ENCODE measurements at places on chromosomes 7 and 10.

DNA sequence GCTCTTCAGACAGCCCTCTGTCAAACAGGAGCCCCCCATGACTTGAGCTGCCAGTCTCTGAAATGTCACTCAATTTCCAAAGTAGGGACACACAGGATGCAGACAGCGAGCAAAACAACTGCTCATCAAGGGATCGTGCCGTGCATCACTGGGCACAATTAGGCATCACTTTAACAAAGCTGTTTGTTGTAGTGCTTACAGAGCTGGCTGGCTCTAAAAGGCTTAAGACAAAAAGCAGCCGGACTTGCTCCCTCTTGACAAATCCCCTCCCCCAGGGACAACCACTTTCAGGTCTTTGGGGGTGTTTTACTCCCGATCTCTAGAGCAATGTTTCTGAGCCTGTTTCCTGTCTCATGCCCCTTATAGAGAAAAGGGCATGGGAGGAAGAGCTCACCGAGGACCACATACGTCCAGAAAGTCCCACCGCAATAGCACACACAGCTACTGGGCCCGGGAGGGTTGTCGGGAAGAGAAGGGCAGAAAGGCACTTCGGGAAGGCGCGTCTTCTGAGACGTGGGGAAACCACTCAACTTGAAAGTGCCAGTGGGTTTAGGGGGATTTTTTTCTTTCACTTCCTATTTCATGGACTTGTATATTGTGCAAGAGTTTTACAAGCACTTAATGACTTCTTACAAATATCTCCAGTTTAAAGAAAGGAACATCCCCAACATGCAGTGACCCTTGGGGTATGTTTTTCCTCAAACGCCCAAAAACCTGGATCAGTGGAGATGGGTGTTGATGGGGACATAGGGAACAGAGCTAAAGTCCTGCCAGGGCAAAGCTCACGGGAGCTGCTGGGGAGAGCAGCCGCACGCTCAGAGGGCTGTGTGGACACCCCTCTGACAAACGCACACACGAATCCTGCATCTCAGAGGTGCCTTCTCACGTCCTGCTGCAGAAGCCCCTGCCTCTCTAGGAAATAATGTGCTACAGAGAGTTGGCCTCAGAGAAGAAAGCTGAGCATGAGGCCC, 27.1 kb downstream of the LRRC20 start:
- DNase-seq = no peak

DNA sequence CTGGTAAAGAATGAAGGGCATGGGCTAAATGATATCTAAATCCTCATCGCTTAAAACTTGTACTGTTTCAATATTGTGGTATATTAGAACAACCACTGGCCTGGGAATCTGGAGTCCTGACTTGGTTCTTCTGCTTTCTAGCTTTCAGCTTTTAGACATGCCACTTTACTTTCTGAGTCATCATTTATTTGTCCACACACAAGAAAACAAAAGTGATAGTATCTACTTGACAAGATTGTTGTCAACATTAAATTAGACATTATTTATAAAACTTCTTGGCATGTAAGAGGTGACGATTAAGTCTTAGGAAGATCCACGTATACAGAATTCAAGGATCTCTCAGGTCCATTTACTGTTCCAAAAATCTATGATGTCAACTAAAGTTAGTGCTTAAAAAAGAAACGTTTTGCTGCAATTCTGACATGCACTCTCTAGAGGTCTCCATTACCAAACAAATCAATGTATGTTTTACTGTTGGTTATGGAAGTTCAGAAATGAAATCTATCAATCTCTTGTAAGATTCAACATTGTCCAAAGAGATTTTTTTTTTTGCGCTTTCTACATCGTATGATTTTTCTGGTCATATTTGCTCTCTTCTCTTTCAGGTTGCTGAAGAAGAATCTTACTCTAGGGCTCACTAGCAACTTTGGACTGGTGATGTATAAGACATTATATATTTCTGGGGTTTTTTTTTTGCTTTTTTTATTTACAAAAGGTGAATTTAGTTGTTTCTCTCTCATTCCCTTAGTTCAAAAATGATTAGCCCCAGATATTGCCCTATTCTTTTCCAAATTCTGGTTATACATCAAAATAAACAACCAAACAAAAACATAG, 53.6 kb upstream of the DYNC1I1 start:
- peak; percentile 45 for DNase-seq

DNA sequence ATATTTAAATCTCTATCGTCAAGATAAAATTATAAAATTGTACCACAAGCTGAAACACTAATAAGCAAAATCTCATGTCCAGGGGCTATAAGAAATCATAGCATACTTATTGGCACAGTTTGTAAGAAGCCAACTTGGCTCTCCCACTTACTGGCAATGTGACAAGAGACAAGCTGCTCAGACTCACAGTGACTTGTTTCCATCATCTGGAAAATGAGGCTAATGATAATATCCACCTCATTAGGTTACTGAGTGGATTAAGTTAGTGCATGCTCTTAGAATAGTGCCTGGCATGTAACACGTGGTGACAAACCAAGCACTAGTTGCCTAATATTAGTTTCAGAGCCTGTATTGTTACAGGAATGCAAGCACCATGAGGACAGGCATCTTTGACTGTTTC, 234.4 kb downstream of the GLI3 start:
- DNase-seq = no peak

DNA sequence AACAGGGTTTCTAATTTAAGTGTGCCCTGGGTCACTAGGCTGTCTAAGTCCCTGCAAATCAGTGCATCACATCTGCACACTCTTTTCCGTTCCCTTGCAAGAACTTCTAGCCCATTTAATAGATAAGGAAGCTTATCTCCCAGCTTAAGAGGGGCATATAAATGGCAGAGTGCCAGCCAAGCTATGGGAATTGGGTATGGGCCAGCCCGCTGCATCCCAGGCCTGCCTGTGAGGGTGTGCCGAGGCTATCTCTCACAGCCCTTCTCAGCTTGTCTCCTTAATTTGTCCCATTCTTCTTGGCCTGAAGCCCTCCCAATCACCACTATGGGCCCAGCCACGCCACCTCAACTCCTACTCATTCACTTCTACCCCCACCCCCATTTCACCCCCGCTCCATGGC, 14.7 kb downstream of the AQP1 start:
- no peak for DNase-seq

GRCh38 chr7:338295-339061, 48.5 kb downstream of the FOXL3 start:
- no peak for DNase-seq

- DNase-seq = peak; percentile 26
Measured at GRCh38 chr7:74371381-74372341, 82.0 kb upstream of the GTF2IRD1 start.

DNA sequence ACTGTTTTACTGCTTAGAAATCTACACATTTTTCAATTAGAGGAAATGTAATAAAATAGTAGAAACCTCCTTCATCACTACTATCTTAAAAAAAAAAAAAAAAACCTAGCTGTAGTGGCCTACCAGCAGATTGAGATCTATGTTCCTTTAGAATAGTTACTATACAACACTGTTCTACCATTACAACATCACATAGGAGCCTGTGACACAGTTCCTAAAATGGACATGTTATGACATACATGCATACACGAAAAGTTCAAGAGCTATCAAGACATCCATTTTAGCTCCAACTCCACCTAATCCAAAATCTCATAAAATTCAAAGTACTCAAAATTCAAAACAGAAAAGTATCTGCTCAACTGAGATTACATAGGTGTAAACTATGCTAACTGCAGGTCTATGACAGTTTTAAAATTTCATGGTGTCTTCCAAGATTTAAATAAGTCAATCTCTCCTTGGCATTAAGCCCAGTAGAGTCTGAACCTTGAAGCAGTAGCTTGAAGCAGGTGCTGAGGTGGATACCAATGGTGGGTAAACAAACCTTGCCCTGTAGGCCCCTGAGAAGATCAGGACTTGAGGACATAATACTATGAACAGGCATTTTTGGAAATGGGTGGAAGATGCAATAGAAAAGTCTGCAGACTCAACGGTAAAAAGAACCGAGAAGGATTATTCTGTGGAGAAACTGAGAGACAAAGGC, 17.0 kb downstream of the CACUL1 start:
- no peak for DNase-seq

DNA sequence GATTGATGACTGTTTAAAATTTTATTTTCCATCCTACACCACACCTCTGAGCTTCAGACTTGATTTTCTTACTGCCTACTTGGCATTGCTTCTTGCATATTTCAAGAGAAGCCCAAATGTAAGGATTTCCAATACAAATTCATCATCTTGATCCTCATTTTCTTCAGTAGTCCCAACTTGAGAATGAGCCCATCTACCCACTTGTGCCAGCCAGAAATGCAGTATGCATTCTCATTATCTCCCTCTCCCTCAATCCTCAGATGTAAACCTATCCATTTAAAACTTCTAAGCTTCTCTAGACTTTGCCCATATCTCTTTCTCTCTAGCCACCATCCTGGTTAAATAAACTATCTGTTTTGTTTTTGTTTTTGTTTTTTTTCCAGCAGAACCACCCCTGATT, 22.4 kb upstream of the EGFR start:
- DNase-seq = no peak

DNA sequence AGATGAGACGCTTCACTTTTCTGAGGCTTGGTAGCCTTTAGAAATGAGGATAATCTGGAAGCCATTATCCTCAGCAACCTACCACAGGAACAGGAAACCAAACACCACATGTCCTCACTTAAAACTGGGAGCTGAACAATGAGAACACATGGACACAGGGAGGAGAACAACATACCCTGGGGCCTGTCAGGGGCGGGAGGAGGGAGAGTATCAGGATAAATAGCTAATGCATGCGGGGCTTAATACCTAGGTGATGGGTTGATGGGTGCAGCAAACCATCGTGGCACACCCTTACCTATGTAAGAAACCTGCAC, 48.9 kb downstream of the LRGUK start:
- no peak for DNase-seq

DNA sequence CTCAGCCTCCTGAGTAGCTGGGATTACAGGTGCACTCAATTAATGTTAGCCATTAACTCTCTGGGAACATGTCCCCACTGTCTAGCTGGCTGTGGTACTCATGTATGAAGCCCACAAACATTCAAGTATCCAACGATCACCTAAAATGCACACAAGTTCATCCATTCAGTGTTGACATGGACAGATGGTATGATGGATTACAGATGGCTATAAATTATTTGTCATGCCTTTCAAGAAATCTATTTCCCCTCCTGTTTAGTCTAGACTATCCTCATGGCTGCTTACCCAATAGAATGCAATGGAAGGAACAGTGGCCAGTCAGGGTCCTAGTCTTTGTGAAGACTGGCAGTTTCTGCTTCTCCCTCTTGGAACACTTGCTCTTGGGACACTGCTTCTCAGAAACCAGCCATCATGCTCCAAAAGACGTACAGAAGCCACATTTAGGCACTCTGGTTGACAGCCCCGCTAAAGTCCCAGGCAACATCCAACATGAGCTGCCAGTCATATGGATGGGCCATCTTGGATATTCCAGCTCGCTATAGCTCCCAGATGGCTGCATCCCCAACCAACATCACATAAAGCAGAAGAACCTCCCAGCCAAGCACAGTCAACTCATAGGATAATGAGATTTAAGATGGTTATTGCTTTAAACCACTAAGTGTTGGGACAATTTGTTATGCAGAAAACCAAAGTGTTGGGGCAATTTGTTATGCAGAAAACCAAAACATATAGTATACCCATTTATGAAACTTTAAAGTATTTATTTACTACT, 33.1 kb downstream of the MYL10 start:
- DNase-seq = no peak

DNA sequence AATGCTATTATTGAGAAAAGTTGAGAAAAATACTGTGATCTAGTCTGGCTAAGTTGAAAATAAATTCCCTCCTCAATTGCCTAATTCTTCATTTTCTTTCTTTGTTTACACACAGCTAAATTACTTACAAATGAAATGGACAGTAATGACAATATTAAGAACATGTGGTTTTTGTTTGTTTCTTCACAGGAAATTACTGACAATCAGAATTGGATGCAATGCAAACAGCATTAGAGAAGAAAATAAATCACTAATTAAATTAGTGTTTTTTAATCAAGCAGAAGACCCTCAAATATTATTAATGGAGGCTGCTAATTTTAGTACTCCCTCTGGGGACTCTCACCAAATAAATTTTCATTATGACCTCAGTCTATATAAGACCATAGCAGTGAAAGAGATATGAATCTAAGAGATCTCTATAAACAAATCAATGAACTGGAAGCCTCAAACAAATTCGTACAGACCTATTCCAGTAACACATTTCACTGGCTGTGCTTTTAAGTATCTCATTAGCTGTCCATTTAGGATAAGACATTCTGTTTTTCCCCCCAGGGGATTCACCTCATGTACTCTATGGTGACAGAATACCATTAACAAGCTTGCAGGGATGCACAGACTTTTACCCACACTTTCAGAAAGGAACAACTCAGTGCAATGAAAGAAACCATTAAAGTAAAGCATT, 202.0 kb upstream of the DGKB start:
- no peak for DNase-seq

- no peak for DNase-seq
Measured at GRCh38 chr10:3720228-3721019, 64.6 kb downstream of the KLF6 start.

DNA sequence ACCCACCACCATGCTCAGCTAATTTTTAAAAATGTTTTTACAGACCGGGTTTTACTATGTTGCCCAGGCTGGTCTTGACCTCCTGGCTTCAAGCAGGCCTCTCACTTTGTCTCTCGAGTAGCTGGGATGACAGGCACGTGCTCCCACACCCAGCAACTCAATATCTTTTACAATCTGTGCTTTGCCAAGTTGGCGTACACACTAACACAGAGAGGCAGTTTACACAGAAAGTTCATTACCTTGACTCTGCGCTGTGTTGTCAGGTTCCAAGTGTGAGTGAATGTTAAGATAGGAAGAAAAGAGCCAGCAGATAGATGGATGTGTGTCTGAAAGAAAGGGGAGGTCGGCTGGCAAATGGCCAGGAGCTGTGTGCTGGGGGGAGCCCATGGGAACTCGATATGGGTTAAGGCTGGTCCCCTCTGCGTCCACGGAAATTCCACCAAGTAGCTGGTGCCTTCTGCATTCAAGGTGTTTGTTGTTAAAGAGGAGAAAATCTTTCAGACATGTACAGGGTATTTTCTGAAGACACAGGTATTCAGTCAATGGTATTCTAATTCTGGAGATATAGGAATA, 299.8 kb downstream of the CAMK1D start:
- no peak for DNase-seq

- peak; percentile 73 for DNase-seq
Measured at GRCh38 chr7:26910221-26910620, 45.8 kb upstream of the SKAP2 start.

- DNase-seq = peak; percentile 48
Measured at GRCh38 chr7:47724335-47724982, 142.5 kb upstream of the TNS3 start.

DNA sequence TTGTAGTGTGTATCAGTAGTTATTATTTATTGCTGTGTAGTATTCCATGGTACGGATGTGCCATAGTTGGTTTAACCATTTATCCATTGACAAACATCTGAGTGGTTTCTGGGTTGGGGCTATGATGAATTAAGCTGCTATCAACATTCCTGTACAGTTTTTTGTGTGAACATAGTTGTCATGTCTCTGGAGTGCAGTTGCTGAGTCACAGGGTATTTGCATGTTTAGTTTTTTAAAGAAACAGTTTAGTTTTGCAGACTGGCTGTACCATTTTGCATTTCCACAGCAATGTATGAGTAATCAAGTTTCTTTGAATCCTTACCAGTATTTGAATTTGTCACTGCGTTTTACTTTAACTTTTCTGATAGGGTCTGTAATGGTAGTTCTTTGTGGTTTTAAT, 516.7 kb upstream of the CELF2 start:
- DNase-seq = no peak

GRCh38 chr10:96244354-96244753, 27.0 kb downstream of the BLNK start:
- no peak for DNase-seq
